ENCODE measurements at places on chromosomes 5 and 9. TPM values are rescaled to one million over a fixed set of nuclear protein-coding genes. Genes with fewer than 3 reads are reported as not detected.

DNA sequence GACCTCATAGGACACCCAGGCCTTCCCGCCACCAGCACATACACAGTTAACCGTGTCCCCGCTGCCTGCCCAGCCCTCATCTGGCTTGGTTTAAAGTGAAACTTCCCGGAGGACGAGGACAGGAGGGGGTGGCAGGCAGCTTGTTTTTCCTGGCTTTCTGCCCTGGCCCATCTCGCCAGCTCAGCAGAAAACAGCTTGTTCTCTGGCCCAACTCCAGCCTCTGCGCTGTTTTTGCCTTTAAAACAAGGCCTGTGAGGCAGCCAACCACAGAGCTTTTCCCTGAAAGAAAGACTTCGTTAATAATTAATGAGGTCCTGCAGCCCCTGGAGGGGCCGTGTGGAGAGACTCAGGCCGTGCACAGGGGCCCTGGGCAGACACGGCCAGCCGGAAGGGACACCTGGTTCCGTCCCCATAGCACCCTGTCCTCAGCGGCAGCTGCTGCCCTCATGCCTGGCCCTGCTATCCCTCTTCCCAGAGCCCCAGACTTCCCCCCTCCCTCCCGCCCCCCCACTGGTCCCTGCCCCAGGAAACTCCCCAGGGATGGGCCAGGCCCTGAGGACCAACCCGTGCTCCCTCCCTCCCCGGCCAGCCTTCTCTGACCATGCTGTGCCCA lies 108.7 kb downstream of the RXRA start:
- peaks cover 69% of the 10 kb centered on the region for H3K4me1 ChIP-seq
- DNase-seq, result peak; percentile 78
- no peak overlapping the region for H3K4me3 ChIP-seq
- peak overlapping the region; percentile 92 for H3K27ac ChIP-seq
- peaks cover 27% of the 10 kb centered on the region for H3K36me3 ChIP-seq

GRCh38 chr5:174727794-174728680 lies 3.7 kb downstream of the MSX2 start:
- no peak for DNase-seq
- peaks cover under 1% of the 10 kb centered on the region for H3K27me3 ChIP-seq
- no peak overlapping the region for H3K27ac ChIP-seq
- H3K36me3 ChIP-seq, result no peaks in the 10 kb centered on the region
- H3K4me3 ChIP-seq, result no peak overlapping the region

GRCh38 chr5:73296772-73297171 lies 123.8 kb downstream of the TMEM174 start:
- H3K36me3 ChIP-seq, result no peaks in the 10 kb centered on the region
- no peak overlapping the region for H3K4me3 ChIP-seq
- H3K4me1 ChIP-seq, result peaks cover 13% of the 10 kb centered on the region
- no peak for DNase-seq
- no peak overlapping the region for H3K27ac ChIP-seq
- peaks cover 61% of the 10 kb centered on the region for H3K27me3 ChIP-seq

- H3K36me3 ChIP-seq, result no peaks in the 10 kb centered on the region
- H3K4me1 ChIP-seq, result peaks cover 9% of the 10 kb centered on the region
- H3K27me3 ChIP-seq, result no peaks in the 10 kb centered on the region
- peak overlapping the region; percentile 67 for H3K4me3 ChIP-seq
These were observed 1.2 kb upstream of the GCNT4 start for GRCh38 chr5:75053304-75054133.

GRCh38 chr5:56415356-56415765 lies 182.2 kb upstream of the ANKRD55 start:
- no peaks in the 10 kb centered on the region for H3K36me3 ChIP-seq
- H3K27me3 ChIP-seq, result no peaks in the 10 kb centered on the region
- H3K27ac ChIP-seq, result peak overlapping the region; percentile 63
- peak; percentile 81 for DNase-seq
- H3K4me1 ChIP-seq, result peaks cover 18% of the 10 kb centered on the region

GRCh38 chr9:6901180-6901579 lies 143.4 kb downstream of the KDM4C start:
- no peaks in the 10 kb centered on the region for H3K36me3 ChIP-seq
- no peak overlapping the region for H3K27ac ChIP-seq
- no peak overlapping the region for H3K4me3 ChIP-seq
- no peaks in the 10 kb centered on the region for H3K27me3 ChIP-seq
- no peaks in the 10 kb centered on the region for H3K4me1 ChIP-seq
- no peak for DNase-seq

GRCh38 chr9:18137815-18138214 lies 336.1 kb upstream of the ADAMTSL1 start:
- H3K36me3 ChIP-seq, result no peaks in the 10 kb centered on the region
- no peaks in the 10 kb centered on the region for H3K4me1 ChIP-seq
- DNase-seq, result no peak
- no peak overlapping the region for H3K4me3 ChIP-seq
- H3K27ac ChIP-seq, result no peak overlapping the region

DNA sequence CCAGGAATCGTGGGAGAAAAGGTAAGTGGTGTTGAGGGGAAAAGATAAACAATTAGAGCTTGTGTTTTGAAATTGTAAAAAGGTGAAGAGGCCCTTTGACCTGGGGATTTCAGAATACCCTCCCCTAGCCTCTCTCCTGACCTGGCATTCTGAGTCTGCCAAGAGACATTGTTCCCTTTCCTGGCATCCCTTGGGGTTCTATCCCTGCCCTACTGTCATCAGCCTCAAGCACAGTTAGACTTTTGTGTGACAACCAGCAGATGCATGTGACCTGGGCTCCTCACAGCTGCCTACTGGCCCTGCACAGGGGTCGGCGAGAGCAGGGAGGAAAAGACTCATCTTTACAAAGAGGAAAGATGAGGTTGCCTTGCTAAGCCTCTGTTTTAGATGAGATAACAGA lies 72.2 kb upstream of the ORM1 start:
- H3K27me3 ChIP-seq, result no peaks in the 10 kb centered on the region
- no peak for DNase-seq
- no peak overlapping the region for H3K27ac ChIP-seq
- no peaks in the 10 kb centered on the region for H3K36me3 ChIP-seq
- H3K4me1 ChIP-seq, result peaks cover 15% of the 10 kb centered on the region
- H3K4me3 ChIP-seq, result no peak overlapping the region

DNA sequence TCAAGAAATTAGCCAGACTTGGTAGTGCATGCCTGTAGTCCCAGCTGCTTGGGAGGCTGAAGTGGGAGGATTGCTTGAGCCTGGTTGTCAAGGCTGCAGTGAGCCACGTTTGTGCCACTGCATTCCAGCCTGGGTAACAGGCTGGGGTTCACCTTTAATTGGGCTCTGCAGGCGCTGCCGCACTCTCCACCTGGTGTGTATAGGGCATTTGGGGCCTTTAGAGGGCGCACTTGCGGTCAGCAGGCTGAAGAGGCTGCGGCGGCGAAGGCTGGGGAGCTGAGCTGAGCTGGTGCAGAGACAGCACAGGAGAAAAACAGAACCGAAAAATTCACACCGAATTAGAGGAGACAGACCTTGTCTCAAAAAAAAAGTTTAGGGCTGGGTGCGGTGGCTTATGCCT lies 31.2 kb downstream of the CDK7 start:
- no peak overlapping the region for H3K27ac ChIP-seq
- H3K4me1 ChIP-seq, result no peaks in the 10 kb centered on the region
- H3K36me3 ChIP-seq, result peaks cover 35% of the 10 kb centered on the region
- peaks cover 2% of the 10 kb centered on the region for H3K27me3 ChIP-seq
- H3K4me3 ChIP-seq, result no peak overlapping the region

DNA sequence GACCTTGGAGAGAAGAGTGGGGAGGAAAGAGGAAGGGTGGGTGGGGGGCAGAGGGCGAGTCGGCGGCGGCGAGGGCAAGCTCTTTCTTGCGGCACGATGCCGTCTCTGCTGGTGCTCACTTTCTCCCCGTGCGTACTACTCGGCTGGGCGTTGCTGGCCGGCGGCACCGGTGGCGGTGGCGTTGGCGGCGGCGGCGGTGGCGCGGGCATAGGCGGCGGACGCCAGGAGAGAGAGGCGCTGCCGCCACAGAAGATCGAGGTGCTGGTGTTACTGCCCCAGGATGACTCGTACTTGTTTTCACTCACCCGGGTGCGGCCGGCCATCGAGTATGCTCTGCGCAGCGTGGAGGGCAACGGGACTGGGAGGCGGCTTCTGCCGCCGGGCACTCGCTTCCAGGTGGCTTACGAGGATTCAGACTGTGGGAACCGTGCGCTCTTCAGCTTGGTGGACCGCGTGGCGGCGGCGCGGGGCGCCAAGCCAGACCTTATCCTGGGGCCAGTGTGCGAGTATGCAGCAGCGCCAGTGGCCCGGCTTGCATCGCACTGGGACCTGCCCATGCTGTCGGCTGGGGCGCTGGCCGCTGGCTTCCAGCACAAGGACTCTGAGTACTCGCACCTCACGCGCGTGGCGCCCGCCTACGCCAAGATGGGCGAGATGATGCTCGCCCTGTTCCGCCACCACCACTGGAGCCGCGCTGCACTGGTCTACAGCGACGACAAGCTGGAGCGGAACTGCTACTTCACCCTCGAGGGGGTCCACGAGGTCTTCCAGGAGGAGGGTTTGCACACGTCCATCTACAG lies 760 bp downstream of the NPR3 start:
- peak overlapping the region; percentile 44 for H3K4me3 ChIP-seq
- peaks cover 27% of the 10 kb centered on the region for H3K4me1 ChIP-seq
- no peaks in the 10 kb centered on the region for H3K36me3 ChIP-seq
- no peak overlapping the region for H3K27ac ChIP-seq
- no peak for DNase-seq

GRCh38 chr9:113650207-113651131 lies 186.9 kb downstream of the RGS3 start:
- peaks cover 12% of the 10 kb centered on the region for H3K4me1 ChIP-seq
- no peaks in the 10 kb centered on the region for H3K27me3 ChIP-seq

DNA sequence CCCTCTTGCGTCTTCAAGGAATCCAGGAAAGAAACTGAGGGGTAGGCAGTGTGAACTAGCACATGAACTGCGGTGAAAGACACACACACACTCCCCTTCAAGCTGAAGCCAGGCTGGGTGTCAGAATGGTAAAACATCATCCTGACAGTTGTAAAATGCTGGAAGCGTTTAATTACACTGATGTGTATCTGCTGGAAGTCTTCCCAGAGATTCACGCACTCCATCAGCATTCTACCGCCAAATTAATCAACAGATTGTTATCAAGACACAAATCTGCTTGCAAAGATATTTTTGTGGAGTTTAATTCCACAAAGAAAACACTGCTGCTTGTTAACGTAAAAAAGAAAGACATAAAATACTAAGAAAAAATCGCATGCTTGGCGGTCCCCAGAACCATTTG lies 241.0 kb upstream of the NFIL3 start:
- H3K36me3 ChIP-seq, result no peaks in the 10 kb centered on the region
- H3K4me1 ChIP-seq, result no peaks in the 10 kb centered on the region
- H3K27ac ChIP-seq, result no peak overlapping the region
- H3K27me3 ChIP-seq, result no peaks in the 10 kb centered on the region
- DNase-seq, result no peak
- H3K4me3 ChIP-seq, result no peak overlapping the region

DNA sequence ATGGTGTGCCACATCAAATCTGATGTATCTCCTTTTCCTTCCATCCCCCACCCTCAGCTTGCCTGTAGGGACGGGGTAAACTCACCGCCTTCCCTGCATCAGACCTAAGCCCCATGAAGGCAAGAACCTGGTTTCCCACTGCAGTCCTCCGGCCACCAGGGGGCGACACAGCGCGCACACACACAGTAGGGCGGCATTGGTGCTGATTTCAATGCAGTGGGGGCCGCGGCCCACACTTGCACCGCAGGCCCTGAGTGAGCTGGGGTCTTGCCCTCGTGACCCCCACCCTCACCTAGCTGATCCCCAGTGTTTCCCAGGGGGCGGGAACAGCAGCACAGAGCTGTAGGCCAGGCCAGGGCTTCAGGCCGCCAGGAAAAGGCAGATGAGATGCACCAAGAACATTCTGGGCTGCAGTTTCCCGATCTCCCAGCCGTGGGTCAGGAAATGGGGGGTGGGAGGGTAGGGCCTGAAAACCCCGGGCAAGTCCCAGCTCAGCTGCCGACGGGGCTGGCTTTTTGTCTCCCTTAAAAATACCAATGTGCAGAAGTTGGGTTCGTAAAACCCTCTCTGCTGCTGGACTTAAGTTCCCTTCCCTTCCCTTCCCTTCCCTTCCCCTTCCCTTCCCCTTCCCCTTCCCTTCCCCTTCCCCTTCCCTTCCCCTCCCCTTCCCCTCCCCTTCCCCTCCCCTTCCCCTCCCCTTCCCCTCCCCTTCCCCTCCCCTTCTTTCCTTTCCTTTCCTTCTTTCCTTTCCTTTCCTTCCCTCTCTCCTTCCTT lies 19.5 kb downstream of the FAM163B start:
- H3K36me3 ChIP-seq, result no peaks in the 10 kb centered on the region
- H3K27me3 ChIP-seq, result peaks cover 12% of the 10 kb centered on the region
- no peak for DNase-seq
- H3K27ac ChIP-seq, result no peak overlapping the region

DNA sequence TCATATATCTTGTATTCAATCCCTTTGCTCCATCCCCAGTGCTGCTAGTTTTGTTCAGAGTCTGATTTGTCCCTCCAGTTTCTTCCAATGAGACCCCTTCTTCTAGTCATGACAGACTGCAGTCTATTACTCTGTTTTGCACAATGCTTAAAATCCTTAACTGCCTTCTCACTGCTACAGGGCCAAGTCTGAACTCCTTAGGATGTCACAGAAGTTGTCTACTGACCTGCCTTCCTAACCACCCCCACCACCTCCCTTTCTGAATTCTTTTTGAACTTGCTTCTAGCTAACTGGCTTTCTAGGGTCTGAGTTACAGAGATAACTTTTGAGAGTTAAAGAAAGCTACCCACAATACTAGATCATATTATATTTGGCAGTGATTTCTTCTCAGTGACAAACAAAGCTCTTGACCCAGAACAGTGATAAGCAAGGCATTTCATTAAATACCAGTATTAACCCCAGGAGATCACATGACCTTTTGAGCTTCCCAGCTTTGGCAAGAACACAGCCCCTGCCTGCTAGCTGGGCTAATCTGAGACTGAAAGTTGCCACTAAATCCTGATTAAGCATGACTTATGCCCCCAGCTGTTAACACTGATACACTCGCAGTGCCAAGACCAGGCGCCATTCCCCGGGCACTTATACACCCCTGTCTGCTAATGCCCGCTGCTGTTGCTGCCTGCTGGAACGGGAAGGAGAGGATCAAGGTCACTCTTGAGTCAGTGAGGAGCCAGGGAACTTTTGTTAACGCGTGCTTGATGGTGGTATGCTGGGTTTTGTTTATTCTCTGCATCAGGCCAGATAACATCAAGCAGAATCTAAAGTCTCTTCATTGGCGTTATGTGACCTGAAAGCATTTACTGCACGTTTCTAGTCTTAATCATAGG lies 36.4 kb upstream of the ADAMTSL1 start:
- DNase-seq, result no peak
- no peaks in the 10 kb centered on the region for H3K27me3 ChIP-seq
- peak overlapping the region; percentile 40 for H3K27ac ChIP-seq
- H3K36me3 ChIP-seq, result no peaks in the 10 kb centered on the region
- H3K4me1 ChIP-seq, result no peaks in the 10 kb centered on the region
- peak overlapping the region; percentile 38 for H3K4me3 ChIP-seq

GRCh38 chr9:19456426-19456825 lies 47.6 kb downstream of the ACER2 start:
- H3K27ac ChIP-seq, result no peak overlapping the region
- no peak for DNase-seq
- H3K4me1 ChIP-seq, result no peaks in the 10 kb centered on the region
- H3K27me3 ChIP-seq, result no peaks in the 10 kb centered on the region
- H3K36me3 ChIP-seq, result no peaks in the 10 kb centered on the region

The SLC22A4 gene
- 5.2 TPM for total RNA-seq

The LMX1B gene
- not detected for total RNA-seq

The CMYA5 gene
- 0.77 TPM for total RNA-seq

The HMHB1 gene
- total RNA-seq, result not detected

The GARNL3 gene
- 3.1 TPM for total RNA-seq

The PRRT1B gene
- 10.5 TPM for total RNA-seq

The SLC46A2 gene
- total RNA-seq, result 23.6 TPM

The AQP3 gene
- 329 TPM for total RNA-seq

The CDH9 gene
- total RNA-seq, result not detected

The SERINC5 gene
- total RNA-seq, result 51.9 TPM

Data from upper lobe of left lung (tissue), 6 donors.